Brain pericyte (primary cell): ENCODE measurements at places on chromosomes 16 and 17.

- DNase-seq, result no peak
These were observed 52.9 kb upstream of the ETV4 start for GRCh38 chr17:43599046-43599395.

GRCh38 chr17:39927929-39928857, 661 bp downstream of the LRRC3C start:
- no peak for DNase-seq

- DNase-seq, result no peak
These were observed 21.1 kb upstream of the TFAP4 start for GRCh38 chr16:4293822-4294457.

DNA sequence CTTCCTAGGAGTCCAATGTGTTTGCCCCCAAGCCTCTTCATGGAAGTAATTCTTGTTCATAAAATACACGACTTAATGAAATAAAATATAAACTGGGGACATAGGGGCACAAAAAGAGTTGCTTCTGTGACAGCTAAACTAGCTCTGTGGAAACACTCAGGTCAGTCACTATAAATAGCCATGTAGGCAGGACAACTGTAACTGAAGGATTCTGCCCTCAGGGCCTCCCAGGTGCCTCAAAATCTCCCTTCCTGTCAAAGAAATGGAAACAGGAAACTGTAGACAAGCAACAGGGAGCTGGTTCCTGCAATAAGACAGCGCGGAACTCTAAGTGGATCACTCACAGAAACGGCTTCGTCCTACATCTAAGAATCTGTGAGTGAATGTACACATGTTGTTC, 178.1 kb upstream of the ZFHX3 start:
- DNase-seq, result no peak

- no peak for DNase-seq
These were observed 6.1 kb downstream of the NOD2 start for GRCh38 chr16:50699326-50700159.

DNA sequence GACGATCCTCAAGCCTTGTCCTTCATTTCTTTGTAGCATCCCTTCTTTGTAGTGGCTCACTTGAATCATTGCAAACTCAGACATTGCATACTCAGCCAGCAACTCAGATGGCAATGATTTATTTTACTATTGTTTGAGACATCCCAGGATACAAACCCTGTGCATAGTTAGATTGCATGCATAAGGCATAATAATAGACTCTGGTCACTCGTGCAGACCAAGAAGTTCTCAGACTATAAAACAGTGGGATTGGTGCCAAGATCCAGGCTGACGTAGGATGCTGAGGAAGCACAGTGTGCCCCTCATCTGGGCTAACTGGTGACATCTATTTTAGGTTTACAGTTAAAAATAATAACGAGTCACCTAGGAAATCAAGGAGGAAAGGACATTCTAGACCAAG, 142.3 kb downstream of the PMP22 start:
- DNase-seq, result no peak

DNA sequence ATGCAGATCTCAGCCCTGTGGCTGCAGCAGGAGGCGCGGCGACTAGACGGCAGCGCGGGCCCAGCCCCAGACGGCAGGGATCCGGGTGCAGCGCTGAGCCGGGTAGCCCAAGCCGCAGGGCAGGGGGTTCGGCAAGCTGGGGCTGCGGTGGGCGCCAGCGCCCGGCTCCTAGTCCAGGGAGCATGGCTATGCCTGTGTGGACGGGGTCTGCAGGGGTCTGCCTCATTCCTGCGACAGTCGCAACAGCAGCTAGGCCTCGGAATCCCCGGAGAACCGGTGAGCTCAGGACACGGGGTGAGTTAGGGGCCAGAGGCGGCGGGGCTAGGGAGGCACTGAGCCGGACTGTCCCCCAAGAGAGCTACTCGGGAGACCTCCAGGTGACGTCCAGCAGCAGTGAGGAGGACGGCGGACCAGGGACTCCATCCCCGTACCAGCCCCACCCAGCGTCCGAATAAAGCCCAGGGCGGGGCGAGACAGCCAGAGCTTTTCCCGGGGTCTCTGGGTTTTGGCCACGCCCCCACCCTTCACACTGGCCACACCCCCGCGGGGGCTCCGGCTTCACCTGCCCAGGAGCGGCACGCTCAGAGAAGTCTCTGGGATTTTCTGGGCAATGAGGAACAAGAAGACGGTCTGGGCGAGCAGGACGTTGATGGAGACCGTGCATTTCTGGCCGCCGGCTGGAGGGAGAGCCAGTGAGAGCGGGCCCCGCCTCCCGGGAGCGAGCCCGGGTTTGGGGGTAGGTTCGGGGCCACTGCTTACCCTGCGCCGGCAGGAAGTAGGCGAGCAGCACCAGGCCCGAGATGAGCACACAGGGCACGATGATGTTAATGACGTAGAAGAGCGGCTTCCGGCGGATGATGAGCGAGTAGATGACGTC, 1.1 kb downstream of the C17orf107 start:
- no peak for DNase-seq

DNA sequence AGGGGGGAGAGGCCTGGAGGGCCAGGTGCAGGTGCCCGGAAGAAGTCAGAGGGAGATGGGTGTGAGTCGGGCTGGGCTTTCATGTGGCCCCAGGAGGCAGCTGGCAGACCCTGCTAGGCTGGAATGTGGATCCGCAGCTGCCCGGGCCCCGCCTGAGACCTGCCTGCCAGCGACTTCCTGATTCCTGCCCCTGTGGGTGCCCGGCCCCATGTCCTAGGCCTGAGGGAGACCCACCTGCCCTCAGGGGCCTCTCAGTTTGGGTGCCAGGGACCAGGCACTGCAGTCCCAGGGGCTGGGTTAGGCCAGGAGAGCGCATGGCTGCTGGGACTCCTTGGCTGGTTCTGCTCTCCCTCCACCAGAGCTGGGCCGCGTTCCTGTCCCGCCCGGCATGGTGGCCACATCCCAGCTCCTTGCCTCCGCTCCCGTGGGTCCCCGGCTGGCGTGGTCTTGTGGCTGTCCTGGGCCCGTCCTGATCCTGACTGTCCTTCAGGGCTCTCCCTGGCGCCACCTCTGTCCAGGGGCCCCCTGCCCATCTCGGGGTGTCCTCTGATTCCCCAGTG, 22.1 kb upstream of the SPNS2 start:
- no peak for DNase-seq

DNA sequence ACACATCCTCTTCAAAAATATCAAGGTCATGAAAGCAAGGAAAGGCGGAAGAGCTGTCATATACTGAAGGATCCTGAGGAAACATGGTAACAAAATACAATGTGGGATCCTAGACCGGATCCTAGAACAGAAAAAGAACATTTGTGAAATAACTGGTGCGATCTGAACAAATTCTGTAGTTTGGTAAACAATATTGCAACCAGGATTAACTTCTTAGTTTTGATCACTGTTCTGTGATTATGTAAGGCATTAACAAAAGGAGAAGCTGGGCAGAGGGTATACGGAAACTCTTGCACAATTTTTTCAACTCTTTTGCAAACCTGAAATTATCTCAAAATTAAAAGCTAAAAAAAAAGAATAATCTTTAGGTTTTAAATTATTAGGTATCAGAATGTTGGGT, 109.7 kb downstream of the TRIM37 start:
- no peak for DNase-seq

- DNase-seq, result no peak
These were observed 6.6 kb downstream of the CTF1 start for GRCh38 chr16:30903002-30903401.

- DNase-seq, result no peak
These were observed 3.7 kb upstream of the IL34 start for GRCh38 chr16:70642633-70643032.

DNA sequence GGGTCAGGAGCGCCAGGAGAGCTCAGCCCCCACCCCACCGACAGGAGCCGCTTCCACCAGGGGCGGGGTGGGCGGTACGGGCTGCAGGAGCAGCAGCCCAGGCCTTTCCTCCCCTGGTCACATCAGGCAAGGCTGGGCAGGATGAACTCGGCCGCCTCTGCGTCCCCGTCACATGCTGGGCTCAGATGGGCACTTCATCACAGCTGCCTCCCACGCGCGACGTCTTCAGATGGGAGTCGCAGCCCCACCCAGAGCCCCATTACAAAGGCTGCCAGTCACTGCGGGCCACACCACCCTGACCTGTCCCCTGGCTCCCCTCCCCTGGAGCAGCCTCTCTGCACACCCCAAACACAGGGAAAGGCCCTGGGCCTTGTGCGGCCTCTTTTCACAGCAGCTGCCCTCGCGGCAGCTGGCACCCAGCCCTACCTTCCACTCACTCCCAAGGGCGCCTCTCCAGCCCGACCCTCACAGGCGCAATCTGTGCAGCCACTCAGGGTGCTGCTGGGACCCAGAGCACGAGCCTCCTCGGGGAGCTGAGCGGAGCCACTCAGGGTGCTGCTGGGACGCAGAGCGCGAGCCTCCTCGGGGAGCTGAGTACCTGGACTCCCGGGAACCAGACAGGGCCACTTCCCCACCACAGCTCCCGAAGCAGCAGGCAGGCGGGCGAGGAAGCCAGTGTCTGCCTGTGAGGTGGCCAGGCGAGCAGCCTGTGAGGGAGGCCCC, 4.7 kb downstream of the ZNF598 start:
- DNase-seq, result no peak

GRCh38 chr16:12449374-12449773, 354.3 kb downstream of the CPPED1 start:
- no peak for DNase-seq

DNA sequence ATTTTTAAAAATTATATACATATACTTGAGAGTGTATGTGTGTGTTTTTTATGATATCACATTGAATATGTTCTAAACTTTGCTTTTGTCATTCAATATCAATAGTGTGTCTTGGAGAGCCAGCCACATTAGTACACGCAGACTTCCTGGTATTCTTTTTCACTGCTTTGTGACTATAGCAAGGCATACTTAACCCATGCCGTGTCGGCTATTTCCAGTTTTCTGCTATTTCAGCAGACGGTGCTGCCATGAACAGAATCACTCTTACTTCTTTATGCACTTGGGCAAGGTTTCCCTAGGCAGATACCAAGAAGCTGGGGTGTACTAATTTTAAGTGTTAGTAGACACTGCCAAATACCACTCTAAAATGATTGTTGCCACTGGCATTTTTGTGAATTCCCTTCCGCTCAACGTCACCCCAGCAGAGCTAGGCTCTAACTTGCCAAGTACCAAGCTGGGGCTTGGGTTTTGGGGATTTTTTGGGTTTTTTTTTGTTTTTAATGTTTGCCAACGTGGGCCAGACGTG, 134.9 kb downstream of the SOCS1 start:
- no peak for DNase-seq

GRCh38 chr17:58301504-58302150, 20.9 kb upstream of the MPO start:
- no peak for DNase-seq

GRCh38 chr16:74100395-74101326, 196.0 kb upstream of the PSMD7 start:
- no peak for DNase-seq

GRCh38 chr16:23858542-23858941, 22.8 kb downstream of the PRKCB start:
- DNase-seq, result no peak

DNA sequence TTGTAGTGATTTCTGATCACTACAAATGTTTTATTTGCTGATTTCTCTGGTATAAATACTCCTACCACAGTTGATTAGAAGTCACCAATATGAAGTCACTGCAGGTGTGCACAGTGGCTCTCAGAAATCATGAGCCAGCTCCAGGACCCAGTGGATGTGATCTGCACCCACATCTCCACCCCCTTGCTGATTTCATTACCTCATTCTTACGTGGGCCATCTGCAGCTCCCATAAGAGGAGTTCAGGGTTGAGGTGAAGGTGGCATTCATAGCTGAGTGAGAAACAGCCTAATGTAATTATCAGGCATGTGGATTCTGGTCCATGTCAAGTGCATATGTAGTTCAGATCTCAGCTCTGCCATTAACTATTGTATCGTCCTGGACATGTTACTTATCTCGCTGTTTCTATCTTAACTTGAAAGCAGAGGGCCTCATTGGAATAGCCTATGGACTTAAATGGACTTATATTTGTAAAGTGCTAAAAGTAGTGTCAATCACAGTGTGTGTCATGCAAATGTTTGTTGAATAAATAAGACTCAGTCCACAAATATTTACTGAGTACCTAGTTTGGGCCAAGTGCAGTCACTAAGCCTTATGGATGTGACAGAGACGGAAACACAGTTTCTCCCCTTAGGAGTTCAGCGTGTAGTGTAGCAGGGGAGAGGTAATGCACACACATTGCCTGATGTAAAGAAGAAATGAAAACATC, 40.7 kb upstream of the ZKSCAN2 start:
- no peak for DNase-seq

GRCh38 chr16:23866621-23867020, 30.8 kb downstream of the PRKCB start:
- no peak for DNase-seq

DNA sequence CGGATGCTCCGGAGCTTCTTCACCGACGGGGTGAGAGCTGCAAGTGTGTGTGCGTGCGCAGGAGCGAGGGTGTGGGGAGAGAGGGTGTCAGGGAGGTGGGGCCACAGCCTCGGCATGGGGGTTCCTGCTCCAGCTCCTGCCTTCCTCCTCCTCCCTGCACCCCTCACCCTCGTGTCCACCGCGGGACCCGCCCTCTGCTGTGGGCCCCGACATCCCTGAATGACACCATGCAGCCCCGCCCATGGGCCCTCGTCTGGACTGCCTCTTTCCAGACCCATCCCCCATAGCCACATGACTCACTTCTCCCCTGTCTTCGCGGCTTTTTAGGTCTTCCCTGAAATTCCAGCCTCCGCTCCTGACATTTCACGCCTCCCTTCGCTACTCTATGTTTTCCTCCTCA, 41.6 kb downstream of the ARHGAP23 start:
- DNase-seq, result no peak

DNA sequence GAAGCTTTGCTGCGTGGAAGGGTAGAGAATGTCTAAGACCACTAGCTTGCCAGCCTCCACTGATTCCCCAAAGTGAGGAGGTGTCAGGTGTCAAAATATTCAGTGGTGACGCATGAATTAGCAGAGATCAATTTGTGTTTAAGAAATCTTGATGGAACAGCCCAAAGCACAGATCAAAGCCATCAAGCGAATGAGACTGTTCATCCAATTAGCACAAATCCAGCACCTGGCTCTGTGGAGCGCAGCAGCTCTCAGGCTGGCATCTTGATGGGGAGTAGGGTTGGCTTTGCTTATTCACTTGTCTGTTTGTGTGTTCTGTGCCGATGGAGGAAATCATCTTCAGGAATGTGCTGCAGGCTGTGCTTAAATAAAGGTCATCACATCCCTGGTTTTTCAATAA, 456.8 kb upstream of the CCL2 start:
- DNase-seq, result no peak

DNA sequence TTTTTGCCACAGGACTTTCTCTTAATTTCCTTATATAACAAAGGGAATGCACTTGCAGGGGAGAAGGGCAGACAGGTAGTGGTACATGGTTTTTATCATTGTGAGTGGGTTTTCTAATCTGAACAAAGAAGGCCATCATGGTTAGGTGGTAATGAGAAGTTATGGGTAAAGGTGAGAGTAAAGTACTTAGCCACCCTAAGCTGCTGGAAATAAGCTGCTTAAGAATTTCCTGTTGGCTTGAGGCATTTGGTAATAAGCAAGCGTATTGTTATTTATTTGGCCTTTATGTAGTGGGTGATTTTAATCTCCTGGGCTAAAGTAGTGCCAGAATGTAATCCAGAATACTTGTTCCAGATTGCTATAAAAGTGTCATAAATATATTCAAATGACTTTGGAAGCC, 27.1 kb downstream of the TAC4 start:
- DNase-seq, result no peak
